Left forelimb (tissue), 1 donor: ENCODE measurements at places on chromosomes 11 and 22.

DNA sequence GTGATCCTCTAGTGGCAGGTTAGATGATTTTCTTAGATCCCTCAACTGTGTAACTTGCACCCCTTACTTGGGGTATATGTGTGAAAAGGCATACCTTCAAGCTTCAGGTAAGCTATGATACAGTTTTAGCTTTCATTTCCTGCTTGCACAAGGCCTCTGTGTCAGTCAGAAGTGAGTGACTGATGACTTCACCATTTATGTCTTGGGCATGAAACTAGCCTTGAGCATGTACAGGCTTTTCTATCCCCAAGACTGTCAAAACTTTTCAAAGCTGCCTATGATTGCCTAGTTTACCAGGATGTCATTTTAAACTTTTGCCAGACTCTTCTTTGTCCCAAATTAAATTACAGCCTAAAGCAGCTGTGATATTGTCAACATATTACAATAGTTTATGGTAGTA is 286.1 kb upstream of the CNTN5 start:
- DNase-seq = no peak

GRCh38 chr22:47075568-47075967 is 313.1 kb downstream of the TBC1D22A start:
- no peak for DNase-seq

GRCh38 chr11:11946180-11946579 is 62.2 kb downstream of the DKK3 start:
- no peak for DNase-seq

DNA sequence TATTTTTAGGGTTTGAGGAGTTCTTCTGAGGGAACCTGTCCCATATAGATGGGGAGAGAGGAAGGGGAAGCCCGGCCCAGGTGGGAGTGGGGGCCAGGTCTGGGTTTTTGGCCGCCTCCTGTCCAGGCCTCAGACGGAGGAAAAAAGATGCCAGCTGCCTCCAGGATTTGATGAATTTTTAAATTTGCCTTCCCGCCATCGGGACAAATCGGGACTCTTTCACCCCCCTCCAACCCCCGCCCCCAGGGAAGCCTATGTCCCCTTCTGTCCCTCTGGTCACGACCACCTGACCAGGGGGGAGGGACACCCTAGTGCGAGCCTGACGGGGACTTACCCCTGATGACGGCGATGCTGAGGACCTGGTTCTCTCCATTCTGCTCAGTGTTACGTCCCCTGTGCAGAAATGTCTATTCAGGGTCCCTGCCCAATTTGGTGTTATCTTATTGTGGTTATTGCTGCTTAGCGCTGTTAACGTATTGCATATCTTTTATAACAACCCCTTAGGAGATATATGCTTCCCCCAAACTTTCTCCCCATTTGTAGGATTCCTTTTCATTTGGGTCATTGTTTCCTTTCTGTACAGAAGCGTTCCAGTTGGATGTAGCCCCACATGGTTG is 115.9 kb upstream of the GRK3 start:
- DNase-seq = no peak

GRCh38 chr11:34264303-34265110 is 93.3 kb downstream of the ABTB2 start:
- DNase-seq = no peak

DNA sequence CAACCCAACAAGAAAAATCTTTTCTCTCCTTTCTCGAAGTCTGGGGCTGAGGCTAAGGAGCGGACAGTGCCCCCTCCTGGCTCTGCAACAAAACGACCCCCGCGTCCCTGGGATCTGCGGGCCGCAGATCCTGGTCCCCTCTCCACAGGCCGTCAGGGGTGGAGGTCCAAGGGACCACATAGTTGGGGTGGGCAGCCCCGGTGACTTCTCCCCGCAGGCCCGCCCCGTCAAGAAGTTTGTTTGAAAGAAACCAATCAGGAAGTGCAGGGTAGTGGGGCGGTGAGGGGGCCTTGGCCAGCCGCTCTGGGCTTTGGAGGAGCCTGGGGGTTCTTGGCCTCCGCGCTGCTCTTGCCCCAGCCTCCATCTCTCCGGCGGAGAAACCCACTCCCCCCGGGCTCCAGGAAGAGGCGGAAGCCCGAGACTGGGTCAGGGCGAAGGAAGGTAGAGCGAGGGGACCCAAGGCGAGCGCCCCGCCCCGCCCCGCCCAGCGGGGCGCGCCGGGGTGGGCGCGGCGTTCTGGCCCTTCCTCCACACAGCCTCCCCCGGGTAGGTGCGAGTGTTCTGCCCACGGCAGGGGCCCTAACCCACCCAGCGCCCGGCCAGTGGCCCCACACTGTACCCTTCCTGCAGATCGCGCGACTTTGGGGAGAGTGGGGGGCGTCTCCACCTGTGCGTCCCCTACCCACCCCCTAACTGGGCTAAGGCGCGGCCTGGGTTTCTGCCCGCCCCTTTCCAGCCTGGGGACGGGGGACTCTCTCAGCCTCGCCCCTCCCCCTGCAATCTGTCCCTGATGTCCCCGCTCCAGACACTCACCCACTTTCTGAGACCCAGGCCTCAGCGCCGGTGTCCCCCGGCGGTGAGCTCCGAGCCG is 1.3 kb downstream of the TP53I11 start:
- DNase-seq = no peak

GRCh38 chr22:46121523-46122287 is 28.6 kb upstream of the PPARA start:
- no peak for DNase-seq

DNA sequence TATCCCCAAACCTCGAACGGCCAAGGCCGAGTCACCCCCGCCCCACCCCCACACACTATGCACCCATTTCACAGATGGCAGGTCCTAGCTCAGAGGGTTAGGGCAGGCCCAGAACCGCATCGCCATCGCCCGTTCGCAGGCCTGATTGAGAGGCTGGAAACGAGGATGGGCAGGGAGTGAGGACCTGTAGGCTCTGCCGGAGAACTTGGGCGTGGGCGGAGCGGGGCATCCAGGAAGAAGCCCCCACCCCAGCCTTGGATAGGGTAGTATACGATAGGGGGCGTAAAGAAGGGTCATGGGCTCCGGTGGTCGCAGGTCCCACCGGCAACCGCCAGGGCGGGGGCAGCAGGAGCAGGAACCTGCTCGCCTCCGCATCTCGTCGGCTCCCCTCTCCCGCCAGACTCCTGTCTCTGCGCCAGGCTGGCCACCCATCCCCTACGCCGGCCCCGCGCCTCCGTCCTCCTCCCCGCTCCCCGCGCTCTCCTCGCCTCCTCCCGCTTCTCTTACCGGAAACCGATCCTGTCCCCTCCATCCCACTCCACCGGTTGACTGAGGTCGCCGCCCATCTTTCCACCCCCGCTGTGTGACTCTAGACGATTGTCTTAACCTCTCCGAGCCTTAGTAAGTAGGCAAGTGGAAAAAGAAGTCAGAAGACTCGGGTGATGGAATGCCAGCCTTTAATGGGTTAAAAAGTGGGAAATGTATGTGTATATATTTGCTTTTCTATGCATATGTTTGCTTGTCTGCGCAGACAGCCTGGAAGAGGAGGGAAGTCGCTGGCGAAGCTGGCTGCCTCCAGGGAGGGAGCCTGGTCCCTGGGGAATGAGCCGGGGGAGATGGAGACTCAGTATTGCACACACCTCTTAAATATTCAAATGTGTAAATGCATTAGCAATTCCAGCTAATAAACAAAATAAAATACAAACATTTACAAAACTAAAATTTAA is 52.8 kb downstream of the CYTH4 start:
- no peak for DNase-seq

DNA sequence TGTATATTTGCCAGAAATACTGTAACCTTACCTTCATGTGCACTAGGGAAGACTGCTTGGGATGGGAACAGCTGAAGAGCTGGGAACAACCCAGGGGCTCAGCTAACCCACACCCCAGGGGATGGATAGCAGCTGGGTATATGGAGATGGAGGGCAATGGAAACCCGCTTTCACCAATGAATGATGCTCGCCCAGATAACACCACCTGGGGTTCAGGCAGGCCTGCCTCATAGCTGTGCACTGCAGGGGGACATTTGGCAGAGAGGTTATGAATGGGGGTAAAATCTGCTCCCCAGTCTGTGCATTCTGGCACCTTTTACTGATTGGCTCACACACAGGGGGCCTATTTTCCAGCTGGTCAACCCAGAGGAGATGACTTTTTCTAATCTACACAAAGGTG is 170.7 kb downstream of the CHST1 start:
- peak; percentile 58 for DNase-seq

- DNase-seq = no peak
Measured at GRCh38 chr11:36238881-36239280, 50.3 kb downstream of the COMMD9 start.

DNA sequence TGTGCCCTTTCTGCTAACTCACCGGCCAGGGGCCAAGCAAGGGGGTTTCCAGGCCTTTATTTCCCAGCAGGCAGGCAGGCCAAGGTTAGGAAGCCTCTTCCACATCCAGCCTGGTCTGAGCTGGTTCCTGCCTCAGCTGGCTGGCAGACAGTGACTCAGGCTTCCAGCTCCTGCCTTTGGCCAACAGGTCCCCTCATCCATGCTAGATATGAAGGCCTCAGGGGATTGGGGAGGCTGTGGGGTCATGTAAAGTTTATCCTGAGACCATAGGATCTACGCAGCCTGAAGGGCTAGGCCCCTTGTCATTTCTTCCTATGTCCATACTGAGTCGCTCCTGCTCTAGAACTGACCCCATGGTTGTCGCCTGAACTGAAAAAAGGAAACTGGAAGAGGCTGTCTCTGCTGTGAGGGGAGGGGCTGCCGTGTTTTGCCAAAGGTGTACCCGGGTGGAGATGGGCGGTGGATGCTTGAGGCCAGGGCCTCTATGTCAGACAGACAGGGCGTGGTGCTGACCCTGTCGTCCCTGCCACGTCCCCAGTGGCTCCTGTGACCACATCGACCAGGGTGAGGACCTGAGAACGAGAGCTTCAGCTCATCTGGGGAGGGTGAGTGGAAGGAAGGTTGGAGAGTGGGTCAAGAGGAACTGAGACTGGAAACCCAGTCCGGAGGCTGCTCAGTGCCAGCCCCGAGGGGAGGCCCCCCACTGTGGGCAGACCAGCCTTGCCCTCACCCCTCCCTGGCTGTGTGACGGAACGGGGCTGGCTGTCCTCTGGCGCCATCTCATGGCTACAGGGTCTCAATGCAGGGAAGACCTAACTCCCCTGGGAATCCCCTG is 17.0 kb downstream of the P2RY6 start:
- peak; percentile 82 for DNase-seq

- DNase-seq = no peak
Measured at GRCh38 chr22:24146194-24146616, 35.1 kb upstream of the SUSD2 start.

DNA sequence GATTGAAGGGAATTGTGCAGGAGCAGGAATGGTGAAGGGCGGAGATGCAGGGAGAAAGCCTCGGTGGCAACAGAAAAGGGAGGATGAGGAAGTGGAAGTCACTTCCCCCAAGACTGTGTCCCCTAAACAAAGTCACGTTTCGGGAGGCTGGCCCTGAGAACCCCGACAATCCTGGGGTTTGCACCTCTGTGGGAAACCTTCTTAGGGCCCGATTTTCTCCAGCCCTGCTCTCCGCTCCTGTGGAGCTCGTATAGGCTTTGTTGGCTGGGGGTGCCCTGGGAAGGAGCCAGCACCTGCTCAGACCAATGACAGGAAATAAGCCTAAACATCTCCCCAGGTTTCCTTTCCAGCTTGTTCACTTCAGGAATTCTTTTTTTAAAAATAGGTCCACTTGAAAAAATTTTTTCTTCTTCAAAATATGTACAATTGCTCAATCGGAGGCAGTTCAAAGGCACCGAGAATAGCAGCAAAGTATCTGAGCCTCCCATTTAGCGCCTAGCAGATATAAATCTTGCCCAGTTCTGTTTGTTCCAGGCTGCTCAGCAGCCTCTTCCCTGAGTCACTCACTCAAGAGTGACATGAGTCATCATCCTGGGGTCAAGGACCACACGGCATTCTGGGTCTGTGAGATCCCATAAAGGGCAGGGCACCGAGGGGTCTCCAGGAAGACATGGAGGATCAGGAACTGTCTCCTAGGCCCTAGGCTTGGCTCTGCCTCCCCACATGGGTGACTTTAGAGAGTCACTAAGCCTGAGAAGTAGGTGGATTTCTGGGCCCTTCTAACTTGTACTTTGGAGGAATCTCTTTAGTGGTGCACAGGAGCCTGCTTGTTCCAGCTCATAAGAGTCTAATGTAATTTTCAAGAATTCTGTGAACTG is 34.0 kb downstream of the IRAG1 start:
- peak; percentile 40 for DNase-seq

DNA sequence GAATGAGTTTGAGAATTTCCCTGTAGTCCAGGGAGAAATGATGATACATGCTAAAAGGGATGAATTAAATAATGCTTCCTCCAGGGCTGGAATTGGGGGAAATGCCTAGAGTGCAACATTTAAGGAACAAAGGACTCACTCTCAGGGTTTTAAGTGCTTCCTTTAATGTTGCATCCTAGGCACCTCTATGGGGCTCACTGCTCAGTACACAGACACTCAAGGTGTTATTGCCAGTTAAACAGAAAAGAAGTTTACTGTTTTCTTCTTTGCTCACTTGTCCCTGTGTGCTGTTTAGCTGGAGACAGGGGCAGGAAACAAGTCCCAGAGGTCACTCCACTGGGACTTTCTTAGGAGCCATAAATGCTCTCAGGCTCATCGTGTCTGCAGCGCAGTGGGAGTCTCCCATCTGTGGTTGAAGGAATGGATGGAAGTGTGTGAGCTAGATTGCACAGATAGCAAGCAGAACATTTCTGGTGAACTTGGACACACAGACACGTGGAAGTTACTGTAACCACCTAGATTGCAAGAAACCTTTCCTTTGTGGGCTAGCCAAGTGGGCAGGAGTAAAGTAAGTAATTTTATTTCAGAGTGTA is 8.4 kb upstream of the OR52H1 start:
- DNase-seq = no peak

GRCh38 chr11:101944923-101945322 is 28.6 kb upstream of the ANGPTL5 start:
- no peak for DNase-seq

- DNase-seq = no peak
Measured at GRCh38 chr11:9861860-9862725, 198.2 kb downstream of the SWAP70 start.

GRCh38 chr11:69546735-69547370 is 65.4 kb downstream of the LINC01488 start:
- no peak for DNase-seq

GRCh38 chr11:30002157-30002785 is 14.6 kb downstream of the KCNA4 start:
- DNase-seq = no peak

GRCh38 chr22:37819105-37819433 is 4.1 kb upstream of the GALR3 start:
- DNase-seq = no peak

GRCh38 chr11:2216400-2217064 is 44.9 kb upstream of the TH start:
- no peak for DNase-seq

- no peak for DNase-seq
Measured at GRCh38 chr11:76814414-76814813, 31.3 kb downstream of the TSKU start.

DNA sequence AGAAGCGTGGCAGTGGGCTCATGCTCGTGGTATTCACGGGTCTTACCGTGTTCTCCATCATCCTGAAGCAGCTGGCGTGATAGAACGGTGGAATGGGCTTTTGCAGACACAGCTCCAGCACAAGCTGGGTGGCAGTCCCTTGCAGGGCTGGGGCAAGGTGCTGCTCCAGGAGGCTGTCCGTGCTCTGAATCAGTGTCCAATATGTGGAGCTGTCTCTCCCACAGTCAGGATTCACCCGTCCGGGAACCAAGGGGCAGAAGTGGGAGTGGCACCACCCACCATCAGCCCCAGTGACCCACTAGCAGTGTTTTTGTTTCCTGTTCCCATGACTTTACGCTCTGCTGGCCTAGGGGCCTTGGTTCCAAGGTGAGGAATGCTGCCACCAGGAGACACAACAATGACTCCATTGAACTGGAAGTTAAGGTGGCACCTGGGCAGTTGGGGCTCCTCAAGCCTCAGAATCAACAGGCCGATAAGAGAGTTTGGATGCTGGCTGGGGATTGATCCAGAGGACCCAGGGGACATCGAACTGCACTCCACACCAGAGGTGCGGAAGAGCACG is 16.9 kb upstream of the CD81 start:
- no peak for DNase-seq
